Effector CD8-positive, alpha-beta T cell (primary cell): ENCODE measurements at places on chromosomes 5 and 9.

- DNase-seq = no peak
These were observed 87.2 kb upstream of the PANK3 start for GRCh38 chr5:168666356-168666755.

- DNase-seq = no peak
These were observed 75.2 kb upstream of the HRH2 start for GRCh38 chr5:175582697-175583096.

- no peak for DNase-seq
These were observed 12.9 kb downstream of the HAND1 start for GRCh38 chr5:154465169-154465568.

GRCh38 chr9:123132696-123133095 lies 99.2 kb downstream of the GPR21 start:
- no peak for DNase-seq

- DNase-seq = no peak
These were observed 116.1 kb downstream of the ARL15 start for GRCh38 chr5:54194318-54194717.
